HT-29 (cell line): ENCODE measurements at places on chromosomes 5 and 9.

- DNase-seq: no peak
Observed at GRCh38 chr9:38153910-38154291, 84.9 kb upstream of the SHB start.

- DNase-seq: no peak
Observed at GRCh38 chr9:130998597-130999244, 10.3 kb upstream of the LAMC3 start.

GRCh38 chr9:78856144-78856543, 559.2 kb downstream of the PSAT1 start:
- DNase-seq: no peak

- no peak for DNase-seq
Observed at GRCh38 chr9:18980189-18980588, 52.8 kb downstream of the SAXO1 start.

DNA sequence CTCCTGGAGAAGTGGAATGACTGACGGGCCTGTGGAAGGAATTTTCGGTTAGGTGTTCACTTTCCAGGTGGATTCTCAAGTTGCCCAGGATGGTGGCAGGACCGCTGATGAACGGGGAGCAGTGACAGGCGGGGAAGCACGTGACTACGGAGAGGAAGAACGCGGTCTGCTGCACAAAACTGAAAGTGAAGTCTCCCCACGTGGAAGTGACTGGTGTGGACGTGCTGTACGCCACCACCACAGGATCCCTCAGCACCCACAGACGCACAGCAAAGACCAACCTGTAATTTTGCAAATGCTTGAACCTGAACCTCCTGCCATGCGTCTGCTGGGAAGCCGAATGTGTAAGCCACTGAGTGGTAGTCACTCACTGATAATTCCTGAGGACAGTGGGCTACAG, 51.4 kb downstream of the RNF130 start:
- DNase-seq: no peak

DNA sequence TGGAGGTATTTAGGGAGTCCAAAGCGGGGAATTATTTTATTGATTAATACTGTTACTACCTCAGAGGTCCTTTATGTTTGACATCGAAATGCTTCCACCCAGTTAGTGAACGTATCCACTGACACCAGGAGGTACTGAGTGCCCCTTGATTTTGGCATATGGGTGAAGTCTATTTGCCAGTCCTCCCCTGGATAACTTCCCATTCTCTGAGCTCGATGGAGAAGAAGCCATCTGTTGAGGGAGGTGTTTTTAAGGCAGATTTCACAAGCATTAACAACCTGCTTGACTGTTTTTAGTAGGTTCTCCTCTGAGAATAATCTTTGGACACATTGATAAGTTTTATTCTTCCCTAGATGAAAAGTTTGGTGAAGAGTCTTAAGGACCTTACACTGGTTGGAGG, 165.3 kb upstream of the NREP start:
- DNase-seq: no peak

DNA sequence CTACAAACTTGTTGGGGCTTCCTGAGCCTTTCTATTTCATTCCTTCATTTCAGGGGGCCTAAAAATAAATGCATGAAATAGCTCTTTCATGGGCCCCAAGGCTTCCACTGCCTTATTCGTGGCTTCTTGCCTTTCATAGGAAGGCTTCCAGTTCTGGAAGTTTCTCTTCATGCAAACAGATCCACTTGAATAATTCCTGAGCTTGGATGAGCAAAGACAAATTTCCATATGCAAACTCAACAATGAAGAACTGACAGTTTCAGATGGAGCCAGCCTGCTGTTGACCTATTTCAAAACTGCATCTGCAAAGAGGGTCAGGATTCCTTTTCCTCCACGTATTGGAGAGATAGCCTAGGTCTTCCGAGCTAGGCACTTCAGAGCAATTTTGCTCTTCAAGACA, 142.1 kb downstream of the MLLT3 start:
- no peak for DNase-seq

DNA sequence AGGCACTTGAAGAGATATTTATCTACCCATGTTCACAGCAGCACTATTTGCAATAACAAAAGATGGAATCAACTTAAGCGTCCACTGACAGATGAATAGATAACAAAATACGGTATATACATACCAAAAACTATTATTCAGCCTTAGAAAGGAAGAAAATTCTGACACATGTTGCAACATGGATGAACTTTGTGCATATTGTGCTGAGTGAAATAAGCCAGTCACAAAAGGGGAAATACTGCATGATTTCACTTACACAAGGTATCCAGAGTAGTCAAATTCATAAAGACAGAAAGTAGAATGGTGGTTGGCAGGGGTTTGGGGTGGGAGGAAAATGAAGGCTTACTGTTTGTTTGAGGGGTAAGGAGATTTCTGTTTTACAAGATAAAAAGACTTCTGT, 66.0 kb downstream of the FBN2 start:
- no peak for DNase-seq
